ENCODE measurements at places on chromosomes 4 and X.

DNA sequence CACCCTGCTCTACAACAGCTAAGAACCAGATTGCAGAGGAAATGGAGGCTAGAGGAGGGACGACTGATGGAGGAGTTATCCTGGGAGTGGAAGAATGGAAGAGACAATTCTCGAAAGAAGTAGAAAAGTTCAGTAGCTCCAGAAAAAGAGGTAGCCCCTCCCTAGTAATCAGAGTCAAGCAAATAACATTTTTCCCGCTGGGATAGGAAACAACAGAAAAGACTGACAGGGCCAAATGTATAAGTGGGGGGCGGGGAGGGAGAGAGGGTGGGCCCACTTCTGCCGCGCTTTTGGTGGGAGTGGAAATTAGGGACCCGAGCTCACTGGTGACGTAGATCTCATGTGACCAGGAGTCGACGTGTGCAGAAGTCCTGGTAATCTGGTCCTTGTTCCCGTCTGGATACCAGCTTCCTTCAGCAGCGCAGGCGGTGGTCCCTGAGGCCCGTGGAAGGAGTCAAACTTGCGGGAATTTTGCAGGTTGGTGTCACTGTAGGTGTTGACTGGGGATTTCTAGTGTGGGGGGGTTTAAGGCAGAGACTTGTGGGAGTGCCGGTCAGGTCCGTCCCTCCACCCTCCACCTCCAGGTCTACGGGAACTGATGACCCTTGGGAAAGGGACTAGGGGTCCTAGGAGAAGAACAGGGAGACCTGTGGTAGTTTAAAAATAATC lies at the start of gene TCEAL9:
TCEAL9 (plus strand) TSS at position 377 of the 669 bp plus-strand sequence. CDS start 1,179 bp downstream, outside the sequence.
- DNase-seq = no peak

- DNase-seq = no peak
These were observed 7.9 kb downstream of the MAGEB18 start for GRCh38 chrX:26146024-26146423.

DNA sequence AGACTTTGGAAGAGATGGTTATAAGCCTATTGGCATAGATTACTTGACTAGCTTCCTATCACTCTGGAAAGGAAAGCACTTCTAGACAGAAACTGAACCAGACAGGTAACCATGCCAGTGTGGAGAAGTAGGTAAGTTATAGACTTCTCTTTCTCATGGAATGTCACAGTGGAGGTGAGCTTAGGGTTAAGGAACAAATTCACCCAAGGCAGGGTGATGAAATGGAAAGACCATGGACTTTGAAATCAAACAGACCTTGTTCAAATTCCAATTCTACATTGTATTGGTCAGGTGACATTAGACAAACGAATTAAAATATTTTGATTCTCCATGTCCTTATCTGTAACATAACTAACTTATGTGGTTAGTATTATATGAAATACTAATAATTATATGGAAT lies 7.7 kb upstream of the RAP1GDS1 start:
- no peak for DNase-seq

- no peak for DNase-seq
These were observed 742.6 kb downstream of the FAT4 start for GRCh38 chr4:126057371-126057770.

GRCh38 chrX:6693051-6693450 lies 158.1 kb upstream of the VCX3A start:
- no peak for DNase-seq

GRCh38 chr4:153639833-153640802 lies 44.0 kb upstream of the TLR2 start:
- no peak for DNase-seq

All from stimulated activated CD4-positive, alpha-beta T cell treated with anti-CD3 and anti-CD28 coated beads, Interleukin-12 subunit alpha, Interleukin-12 subunit beta, amount 100 ng/mL, for 24 hours (primary cell).